ENCODE measurements at places on chromosomes 6 and 20. TPM values are rescaled to one million over a fixed set of nuclear protein-coding genes. Genes with fewer than 3 reads are reported as not detected.

DNA sequence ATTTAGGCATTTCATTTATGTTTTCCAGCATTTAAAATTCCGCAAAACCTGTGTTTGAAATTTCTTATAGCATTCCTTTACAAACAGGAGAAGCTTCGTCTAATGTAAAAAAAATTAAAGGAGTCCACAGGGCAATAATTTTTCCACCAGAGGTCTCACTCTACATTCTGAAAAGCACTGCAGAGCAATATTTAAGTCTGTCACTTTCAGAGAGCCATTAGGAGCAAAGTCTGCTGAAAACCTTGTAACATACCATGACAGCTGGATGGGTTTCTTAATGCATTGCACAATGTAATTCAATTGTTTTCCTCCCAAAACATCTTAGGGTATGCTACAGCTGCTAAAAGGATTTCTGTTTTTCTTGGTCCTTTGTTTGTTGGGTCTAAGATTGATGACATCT lies 18.0 kb downstream of the BAG2 start:
- H3K27me3 ChIP-seq = no peaks in the 10 kb centered on the region
- no peak for DNase-seq
- H3K4me3 ChIP-seq = no peak overlapping the region
- no peak overlapping the region for H3K27ac ChIP-seq
- no peaks in the 10 kb centered on the region for H3K36me3 ChIP-seq

GRCh38 chr20:44526129-44526528 lies 4.3 kb upstream of the SERINC3 start:
- no peak overlapping the region for H3K27ac ChIP-seq
- no peak overlapping the region for H3K4me3 ChIP-seq
- no peaks in the 10 kb centered on the region for H3K27me3 ChIP-seq
- no peak for DNase-seq
- H3K36me3 ChIP-seq = no peaks in the 10 kb centered on the region

DNA sequence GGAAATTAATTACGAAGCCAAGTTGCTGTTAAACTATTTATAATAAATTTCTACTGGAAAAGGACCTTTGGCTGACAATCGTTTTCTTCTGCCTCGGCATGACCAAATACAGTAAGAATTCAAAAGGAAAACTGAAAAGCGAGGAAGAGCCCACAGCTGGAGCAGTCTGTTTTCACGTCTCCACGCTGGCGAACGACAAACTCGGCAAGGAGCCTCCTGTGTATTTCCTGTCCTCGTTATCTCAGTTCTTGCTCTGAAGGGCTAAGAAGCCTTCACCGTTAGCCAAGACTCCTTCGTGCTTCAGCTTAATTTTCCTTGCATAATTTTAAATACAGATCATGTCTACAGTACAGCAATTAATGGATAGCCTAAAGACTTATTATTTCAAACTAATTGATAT lies 214.3 kb upstream of the PLCB4 start:
- no peak for DNase-seq
- H3K4me1 ChIP-seq = no peaks in the 10 kb centered on the region
- no peaks in the 10 kb centered on the region for H3K27me3 ChIP-seq
- H3K4me3 ChIP-seq = no peak overlapping the region
- H3K36me3 ChIP-seq = no peaks in the 10 kb centered on the region
- no peak overlapping the region for H3K27ac ChIP-seq

GRCh38 chr20:51886341-51886740 lies 84.0 kb upstream of the SALL4 start:
- no peaks in the 10 kb centered on the region for H3K4me1 ChIP-seq
- no peaks in the 10 kb centered on the region for H3K36me3 ChIP-seq
- H3K27me3 ChIP-seq = no peaks in the 10 kb centered on the region
- no peak for DNase-seq
- H3K27ac ChIP-seq = no peak overlapping the region

- H3K27ac ChIP-seq = no peak overlapping the region
- peaks cover 12% of the 10 kb centered on the region for H3K4me1 ChIP-seq
- H3K4me3 ChIP-seq = no peak overlapping the region
- DNase-seq = no peak
- H3K36me3 ChIP-seq = no peaks in the 10 kb centered on the region
Observed at GRCh38 chr20:34237942-34238341, 3.3 kb upstream of the ASIP start.

DNA sequence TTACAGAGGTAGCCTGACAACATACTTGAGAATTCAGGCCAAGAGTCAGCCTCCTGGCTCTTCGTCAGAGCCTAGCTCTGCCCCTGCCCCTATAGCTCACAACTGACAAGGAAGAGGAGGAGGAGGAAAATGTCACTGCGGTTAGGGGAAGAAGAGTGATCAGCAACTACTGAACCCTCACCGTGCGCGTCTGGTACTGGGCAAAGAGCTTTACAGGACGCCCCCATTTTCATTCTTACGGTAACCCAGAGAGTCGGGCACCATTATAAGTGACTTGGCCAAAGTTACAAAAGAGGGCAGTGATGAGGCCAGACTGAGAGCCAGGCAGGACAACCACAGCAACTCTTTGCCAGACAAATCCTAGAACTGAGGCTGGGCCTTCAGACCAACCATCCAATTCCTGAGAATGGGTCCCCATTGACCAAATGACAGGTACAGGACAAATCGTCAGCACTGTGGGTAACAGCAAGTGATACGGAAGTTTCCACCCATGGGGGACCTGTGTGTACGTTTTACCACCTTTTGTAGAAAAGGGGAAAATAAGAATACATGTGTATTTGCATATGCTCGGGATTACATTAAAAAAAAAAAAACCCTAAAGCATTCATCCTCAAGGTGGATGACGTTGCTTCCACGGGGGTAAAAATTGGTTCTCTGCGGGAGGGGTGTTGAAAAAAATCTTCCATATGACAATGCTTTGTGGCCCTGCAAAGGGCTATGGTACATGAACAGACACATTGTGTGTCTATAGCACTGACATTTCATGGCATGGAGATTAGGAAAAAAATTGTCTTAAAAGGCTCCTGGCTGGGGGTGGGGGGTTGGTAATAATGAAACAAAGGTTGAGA lies 118.0 kb downstream of the NFATC2 start:
- DNase-seq = peak; percentile 68
- H3K27me3 ChIP-seq = no peaks in the 10 kb centered on the region
- no peak overlapping the region for H3K4me3 ChIP-seq
- H3K27ac ChIP-seq = peak overlapping the region; percentile 80

The MACROD2 gene
- total RNA-seq = 3.8 TPM

The HLA-DMB gene
- 175 TPM for total RNA-seq
